ENCODE measurements at places on chromosomes 5 and 9. TPM values are rescaled to one million over a fixed set of nuclear protein-coding genes. Genes with fewer than 3 reads are reported as not detected.

GRCh38 chr9:130891688-130892476 lies 4.7 kb downstream of the QRFP start:
- DNase-seq = no peak

DNA sequence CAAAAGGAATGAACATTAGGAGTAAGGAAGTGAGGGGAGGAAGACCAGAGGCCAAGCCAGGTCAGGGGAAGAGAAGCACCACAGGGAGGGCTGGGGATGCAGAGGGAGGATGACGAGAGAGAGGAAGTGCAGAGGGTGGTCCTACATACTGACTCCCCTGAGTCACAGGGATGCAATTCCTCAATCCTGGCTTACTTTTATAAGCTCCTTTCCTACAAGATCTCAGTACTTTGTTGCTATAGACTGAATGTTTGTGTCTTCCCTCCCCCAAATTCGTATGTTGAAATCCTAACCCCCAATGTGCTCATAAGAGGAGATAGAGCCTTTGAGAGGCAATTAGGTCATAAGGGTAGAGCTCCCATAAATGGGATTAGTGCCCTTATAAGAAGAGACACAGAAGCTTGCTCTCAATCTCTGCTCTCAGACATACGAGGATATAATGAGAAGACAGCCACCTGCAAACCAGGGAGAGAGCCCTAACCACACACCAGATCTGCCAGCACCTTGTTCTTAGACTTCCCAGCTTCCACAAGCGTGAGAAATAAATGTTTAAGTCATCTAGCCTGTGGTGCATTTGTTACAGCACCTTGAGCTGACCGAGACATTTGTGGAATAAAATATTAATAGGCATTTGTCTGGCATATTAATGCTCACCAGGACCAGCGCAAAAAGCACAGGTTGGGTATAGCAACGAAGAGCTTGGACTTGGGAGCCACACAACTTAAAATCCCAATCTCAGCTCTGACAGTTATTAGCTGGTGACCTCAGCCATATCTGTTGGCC lies 33.4 kb downstream of the GCNT4 start:
- no peak for DNase-seq

DNA sequence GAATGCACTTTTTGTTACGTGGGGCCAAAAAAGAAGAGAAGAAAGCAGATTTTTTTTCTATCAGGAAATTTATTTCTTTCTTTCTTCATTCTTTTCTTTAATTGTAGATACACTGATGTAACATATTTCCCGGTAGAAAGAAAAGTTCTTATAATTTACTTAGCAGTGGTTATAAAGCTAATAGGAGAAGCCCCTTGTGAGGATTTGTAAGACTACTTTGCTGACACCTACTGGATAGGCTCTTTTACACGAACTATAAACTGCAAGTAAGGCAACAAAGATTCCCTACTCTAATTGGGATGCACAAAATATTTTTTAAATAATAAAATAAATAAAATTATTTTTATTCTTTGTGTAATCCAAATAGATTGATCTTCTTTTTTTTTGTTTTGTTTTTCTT lies 284.4 kb downstream of the DNAH5 start:
- peak; percentile 53 for DNase-seq

DNA sequence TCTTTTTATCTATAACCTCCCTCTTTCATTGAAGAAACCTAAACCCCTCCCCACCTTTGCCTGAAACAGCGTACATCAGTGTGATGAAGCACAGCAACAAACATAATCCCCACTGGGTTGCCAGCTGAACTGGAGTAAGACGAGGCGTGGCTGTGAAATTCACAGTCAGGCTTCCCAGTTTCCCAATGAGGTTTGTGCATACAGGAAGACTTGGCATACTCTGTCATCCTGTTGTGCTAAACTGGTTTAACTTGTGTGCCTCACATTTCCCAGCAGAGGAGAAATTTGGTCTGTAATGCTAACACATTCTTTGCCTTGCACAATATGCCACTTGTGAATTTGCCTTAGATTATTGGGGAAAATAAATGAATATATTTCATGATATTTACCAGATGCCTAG lies 121.5 kb downstream of the SV2C start:
- DNase-seq = peak; percentile 45

DNA sequence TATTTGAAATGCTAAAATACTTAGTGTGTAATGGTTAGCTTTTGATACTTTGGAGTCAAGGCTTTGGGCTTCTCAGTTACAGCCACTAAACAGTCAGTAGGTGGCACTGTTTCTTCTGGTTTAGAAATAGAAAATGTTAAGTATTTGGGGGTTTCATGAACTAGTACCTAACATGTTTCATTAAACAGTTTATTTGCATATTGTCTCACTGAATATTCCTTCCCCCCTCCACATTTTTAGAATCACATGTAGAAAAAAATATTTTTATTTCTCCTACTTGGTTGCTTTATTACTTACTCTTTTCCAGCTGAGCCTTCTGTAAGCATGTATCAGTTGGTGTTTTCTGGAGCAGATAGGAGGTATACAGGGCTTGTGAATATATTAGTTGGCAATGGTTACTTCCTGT lies 48.0 kb downstream of the IPO11 start:
- DNase-seq = peak; percentile 55

GRCh38 chr9:73667749-73668148 lies 516.1 kb downstream of the ANXA1 start:
- peak; percentile 30 for DNase-seq

GRCh38 chr5:50886657-50887345 lies 220.4 kb downstream of the PARP8 start:
- no peak for DNase-seq

GRCh38 chr9:89468281-89468960 lies 29.5 kb downstream of the SEMA4D start:
- DNase-seq = no peak

GRCh38 chr5:112724901-112725300 lies 12.8 kb upstream of the APC start:
- DNase-seq = no peak

- no peak for DNase-seq
These were observed 7.3 kb upstream of the SLC25A51 start for GRCh38 chr9:37911271-37911681.

DNA sequence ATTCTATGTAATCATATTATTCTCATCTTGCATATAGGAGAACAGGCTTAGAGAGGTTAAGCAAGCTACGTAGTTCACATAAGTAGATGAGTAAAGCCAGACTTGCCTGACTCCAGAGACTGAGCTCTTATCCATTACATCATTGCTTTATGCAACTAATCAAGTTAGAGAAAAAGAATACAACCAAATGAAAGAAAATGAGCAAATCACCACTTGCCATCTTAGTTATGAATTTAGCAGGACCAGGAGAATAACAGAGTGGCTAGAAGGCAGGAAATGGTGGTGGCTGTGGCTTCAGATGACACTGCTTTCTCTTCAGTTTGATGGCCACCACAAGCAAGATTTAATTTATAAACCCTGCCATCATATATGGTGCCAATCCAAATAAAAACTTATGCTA lies 26.6 kb downstream of the POC5 start:
- DNase-seq = no peak

DNA sequence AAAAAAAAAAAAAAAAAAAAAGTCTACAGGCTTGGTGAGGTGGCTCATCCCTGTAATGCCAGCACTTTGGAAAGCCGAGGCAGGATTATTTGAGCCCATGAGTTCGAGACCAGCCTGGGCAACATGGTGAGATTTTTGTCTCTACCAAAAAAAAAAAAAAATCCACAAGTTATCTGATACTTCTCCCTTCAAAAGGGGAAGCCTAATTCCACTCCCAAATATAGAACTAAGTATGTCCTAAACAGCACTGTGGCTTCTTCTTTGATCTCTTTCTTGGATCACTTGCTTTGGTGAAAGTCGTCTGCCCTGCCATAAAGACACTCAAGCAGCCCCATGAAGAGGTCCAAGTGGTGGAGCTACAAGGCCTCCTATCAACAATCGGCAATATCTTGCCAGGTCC lies 18.8 kb upstream of the STING1 start:
- DNase-seq = no peak

- DNase-seq = no peak
These were observed 60.4 kb downstream of the RORB start for GRCh38 chr9:74557571-74557970.

- DNase-seq = no peak
These were observed 91.8 kb upstream of the PRSS3 start for GRCh38 chr9:33703430-33704102.

DNA sequence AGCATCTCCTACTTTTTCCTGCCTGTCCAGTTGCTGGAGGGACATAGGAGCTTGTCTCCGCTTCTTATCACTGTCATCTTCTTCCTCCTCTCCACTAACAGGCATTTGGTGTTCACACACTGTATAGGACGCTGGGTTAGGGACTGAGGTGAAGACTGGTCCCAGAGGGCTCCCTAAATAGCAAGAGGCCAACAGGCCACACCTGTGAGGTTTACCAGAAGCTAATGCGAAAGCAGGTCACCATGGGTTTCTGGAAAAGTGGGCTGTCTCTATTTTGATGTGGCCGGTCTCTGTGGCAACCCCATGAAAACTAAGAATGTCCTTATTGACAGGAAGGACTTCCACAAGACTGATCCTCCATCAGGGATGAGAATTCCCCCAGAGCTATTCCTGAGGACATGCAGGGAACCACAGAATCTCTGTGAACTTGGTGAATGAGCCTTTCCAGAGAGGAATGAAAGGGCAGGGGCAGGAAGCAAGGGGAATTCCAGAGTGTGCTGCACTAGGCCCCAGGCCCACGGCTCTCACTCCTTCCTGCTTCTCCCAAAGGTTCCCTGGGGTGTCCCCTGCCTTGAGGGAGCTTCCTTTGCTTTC lies 61.7 kb downstream of the DAP start:
- DNase-seq = no peak

DNA sequence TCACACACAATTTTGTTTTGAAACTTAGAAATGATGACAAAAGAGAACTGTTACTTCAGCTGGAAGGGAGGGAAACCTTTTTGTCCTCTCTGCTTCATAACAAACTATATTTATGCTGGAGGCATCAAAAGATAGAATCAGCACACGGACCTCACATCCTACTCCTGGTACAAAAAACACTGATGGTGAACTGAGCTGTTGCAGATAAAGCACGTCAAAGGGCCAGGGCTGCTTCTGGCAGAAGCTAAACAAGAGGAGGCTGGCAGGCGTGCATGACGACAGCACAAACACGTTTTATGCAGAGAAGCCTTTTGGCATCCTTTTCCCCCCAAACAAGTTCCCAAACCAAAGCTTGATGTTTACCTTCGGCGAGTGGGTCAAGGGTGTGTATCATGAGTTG lies 169.6 kb downstream of the SLC24A2 start:
- DNase-seq = no peak

GRCh38 chr5:154058055-154059038 lies 19.6 kb downstream of the MFAP3 start:
- no peak for DNase-seq

DNA sequence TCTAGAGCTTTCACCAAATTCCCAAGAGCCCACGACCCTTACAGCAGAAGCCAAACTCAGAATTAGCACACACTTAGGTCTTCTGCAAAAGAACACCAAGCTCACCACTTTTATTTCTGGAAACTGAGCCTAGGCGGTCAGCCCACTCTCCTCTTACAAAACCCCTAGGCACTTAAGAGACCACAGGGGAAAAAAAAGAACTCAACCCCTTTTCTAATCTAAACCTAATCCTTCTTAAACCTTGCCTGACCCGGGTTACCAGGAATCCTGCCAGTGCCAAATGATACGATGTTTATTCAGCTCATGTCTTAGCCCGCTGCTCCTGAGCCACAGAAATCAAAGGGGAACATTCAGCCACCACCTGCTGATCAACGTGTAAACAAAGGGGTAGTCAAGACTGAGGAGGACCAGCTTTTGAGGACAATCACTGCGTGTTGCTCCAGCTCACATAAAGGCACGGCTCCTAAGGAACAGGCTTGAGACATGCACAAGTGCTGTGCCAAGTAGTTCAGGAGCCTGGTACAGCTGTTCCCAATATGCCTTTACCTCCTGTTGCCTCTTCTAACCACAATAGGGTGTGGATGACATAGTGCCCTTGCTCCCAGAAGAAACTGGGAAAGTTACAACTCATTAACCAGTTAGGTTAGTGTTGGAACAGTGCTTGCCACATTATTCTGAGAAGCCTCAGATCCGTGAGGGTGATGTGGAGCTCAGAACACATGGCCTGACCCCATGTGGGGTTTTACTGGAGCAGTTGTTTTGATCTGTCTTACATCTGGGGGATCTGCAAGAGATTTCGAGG lies 49.3 kb downstream of the ZFAND5 start:
- peak; percentile 52 for DNase-seq

DNA sequence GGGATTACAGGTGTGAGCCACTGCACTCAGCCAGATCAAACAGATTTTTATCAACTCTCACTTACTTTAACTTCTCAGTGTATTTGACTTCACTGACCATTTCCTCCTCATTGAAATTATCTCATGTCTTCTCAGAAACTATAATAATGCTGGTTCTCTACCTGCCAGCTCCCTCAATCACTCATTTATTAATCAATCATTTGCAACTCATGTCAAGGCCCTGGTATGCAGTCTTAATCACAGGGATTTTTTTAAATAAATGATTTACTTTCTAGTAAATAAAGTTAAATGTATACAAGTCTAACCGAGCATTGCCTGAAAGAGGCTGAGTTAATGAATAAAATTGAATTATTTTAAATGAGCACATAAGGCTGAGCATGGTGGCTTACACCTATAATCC lies 63.3 kb downstream of the PLPP1 start:
- DNase-seq = no peak

DNA sequence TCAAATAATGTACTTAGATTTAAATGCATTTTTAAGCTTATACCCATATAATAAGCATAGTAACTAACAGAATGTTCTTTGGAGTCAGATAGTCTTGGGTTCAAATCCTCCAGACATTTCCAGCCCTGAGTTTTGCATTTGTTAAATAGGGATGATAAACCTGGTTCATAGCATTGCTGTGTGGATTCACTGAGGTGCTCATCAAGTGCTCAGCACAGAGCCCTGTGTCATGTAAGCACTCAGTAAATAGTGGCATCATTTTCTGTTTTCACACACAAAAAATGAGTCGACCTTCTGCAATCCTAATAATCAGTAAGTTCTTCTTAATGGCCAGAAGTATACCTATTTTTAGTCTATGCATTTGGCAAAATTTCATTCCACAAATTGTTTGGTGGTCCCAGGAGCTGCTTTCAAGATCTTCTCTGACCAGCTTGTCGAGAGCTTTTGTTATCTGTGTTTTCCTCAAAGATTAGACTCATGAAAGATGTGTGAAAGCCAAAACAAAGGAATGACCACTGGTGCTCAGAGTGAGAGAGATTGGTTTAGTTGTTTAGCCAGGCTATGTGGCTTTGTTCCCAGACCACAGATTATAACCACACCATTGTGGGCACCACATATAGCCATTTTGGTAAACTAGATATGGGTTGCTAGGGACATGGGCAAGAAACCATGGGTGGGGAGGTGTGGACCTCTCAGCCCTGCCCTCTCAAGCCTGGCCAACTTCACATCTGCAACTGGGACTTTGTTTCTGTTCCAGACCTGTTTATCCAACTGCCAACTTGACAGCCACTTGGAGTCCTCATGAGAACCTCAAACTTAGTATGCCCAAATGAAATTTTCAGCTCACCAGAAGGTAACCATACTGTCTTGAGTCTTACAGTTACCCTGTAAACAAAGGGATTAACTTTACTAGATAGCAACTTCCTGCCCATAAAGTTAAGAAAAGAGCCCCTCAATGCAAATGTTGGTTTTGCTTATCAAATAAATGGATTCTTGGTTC lies 45.0 kb downstream of the DOCK8 start:
- no peak for DNase-seq

- no peak for DNase-seq
These were observed 38.2 kb downstream of the HMHB1 start for GRCh38 chr5:143850050-143850683.

GRCh38 chr9:108836781-108837180 lies 19.0 kb downstream of the ACTL7B start:
- DNase-seq = peak; percentile 90

SPINK6 gene
- total RNA-seq = not detected

PCDHA9 gene
- total RNA-seq = 0.22 TPM

PCDHGA7 gene
- total RNA-seq = 0.51 TPM

IL13 gene
- not detected for total RNA-seq

PCDHGA8 gene
- total RNA-seq = 0.23 TPM

MSMP gene
- 145 TPM for total RNA-seq

All from PC-3 (cell line).